ENCODE measurements at places on chromosomes 11 and 22.
A peak's percentile ranks its signal among the peaks of the same experiment; 100 is the strongest.

GRCh38 chr11:20031155-20032001 lies 128.9 kb downstream of the DBX1 start:
- DNase-seq, result no peak

- no peak for DNase-seq
Observed at GRCh38 chr22:43476751-43477725, 65.2 kb downstream of the MPPED1 start.

DNA sequence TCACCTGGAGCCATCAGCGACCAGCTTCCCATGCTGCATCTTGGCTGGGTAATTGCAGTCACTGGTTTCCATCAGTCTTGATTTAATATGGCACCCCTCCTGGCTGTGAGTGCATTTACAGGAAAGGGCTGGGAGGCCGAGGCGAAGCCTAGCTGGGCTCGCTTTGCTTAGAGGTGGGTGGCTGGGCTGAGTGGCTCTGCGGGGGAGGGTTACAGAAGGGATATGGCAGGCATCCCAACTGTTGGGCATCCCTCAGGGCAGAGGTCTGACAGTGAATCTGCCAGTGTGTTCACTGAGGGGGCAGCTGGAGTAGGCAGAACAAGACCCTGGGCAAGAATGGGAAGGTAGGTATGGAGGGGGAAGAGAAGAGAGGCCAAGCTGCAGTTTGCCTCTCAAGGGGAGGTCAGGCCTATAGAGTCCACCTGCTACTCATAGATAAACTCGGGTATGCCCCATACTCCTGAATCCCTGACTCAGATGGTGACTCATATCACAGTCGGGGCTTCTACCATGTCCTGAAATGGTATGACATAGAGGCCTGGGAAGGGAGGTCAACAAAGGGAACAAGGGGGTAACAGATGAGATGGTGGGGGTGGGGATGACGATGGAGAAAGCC lies 77.5 kb upstream of the PHOX2A start:
- no peak for DNase-seq

- peak; percentile 47 for DNase-seq
Observed at GRCh38 chr11:35485656-35486322, 39.6 kb downstream of the PAMR1 start.

GRCh38 chr11:69986440-69986787 lies 91.7 kb upstream of the ANO1 start:
- no peak for DNase-seq

DNA sequence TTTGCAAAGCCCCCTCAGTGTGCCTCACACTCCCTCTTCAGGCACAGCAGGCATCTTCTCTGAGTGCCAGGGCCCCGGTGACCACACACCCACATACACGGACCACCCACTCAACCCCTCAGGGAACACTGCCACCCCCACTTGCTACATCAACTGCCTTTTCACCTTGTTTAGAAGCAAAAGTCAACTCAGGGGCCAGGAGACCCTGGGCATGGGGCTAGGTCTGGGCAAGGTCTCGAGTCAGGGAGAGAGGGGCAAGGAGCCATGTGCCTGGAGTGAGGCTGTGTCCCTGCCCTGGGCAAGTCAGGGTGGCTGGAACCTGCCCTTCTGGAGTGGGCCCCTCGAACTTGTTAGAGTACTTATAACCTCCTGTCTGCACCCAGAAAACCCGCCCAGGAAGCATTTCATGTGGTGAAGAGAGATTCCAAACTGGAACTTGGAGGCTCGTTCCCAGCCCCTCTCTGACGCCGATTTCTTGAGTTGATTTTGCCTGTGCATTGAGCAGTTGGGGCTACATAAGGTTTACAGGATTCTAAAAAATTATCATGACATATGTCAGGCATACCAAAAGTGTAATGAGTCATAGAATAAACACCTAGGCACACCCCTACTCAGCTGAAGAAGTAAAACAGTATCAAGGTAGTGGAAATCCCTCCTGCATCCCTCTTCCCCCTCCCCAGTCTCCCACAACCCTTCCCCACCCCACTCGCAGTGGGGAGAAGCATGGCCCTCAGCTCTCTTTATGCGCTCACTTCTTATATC lies 74.3 kb downstream of the MYEOV start:
- no peak for DNase-seq

GRCh38 chr11:58503361-58503856 lies 4.5 kb downstream of the OR5B21 start:
- no peak for DNase-seq

GRCh38 chr11:126718276-126718675 lies 282.3 kb downstream of the KIRREL3 start:
- DNase-seq, result no peak

DNA sequence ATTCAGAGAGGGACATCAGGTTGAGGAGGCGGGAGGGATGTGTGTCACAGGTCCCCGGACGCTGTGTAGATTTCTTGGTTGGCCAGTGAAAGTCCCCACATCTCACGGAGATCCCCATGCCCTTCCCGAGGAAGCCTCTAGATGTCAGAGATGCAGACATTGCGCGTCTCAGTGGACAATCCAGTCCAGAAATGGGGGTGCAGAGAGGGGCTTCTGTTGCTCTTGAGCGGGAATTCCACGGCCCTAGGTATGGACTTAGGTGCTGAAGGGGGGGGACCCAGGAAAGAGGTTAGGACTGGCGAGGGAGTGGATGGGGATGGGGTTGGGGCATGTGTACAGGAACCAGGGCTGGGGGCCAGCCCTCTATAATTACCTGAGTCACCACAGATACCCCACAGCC lies 7.0 kb downstream of the THY1 start:
- DNase-seq, result no peak

DNA sequence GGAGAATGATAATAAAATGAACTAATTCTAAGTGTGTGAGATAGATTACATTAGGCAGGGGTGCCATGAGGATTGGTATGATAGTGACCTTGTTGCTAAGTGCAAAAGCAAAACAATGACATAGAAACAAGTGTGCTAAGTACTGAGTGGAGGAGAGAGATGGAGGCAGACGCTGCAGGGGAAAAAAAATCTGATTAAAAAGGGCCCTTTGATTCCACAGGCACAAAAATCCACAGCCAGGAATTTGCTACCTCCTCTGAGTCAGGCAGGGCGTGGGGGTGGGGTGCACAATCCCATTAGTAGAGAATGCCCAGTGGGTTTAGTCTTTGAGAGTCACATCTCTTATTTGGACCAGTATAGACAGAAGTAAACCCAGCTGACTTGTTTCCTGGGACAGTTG lies at the start of gene CNTF:
CNTF (plus strand) TSS at position 322 of the 400 bp plus-strand sequence. CDS start 88 bp downstream, outside the sequence.
- no peak for DNase-seq

DNA sequence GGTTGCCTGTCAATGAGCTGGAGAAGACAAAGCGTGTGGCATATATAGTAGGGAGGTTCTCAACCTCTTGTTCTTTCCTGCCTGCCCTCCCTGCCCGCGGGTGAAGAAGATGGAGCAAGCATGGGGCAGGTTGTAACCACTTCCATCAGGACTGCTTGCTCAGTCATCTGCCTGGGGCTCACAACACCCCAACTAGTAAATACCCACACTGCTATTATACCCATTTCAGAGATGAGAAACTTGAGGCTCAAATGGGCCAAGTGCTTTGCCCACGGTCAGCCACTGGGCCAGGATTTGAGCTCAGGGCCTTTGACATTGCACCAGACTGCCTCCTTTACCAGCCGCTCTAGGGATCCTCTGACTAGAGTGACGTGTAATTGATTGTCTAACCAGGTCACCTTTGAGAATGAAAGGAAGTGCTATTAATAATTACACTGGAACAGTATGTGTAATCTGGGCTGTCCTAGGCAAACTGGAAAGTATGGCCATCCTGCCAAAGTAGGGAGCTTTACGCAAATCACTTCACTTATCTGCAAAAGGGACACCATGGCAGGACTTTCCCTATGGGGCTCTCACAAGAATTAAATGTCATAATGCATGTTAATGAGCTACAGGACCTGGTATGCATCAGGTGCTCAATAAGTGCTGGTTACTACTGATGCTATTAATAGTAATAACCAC lies 2.8 kb upstream of the CDC42EP1 start:
- DNase-seq, result no peak

GRCh38 chr11:33819278-33820035 lies 45.1 kb upstream of the FBXO3 start:
- no peak for DNase-seq

GRCh38 chr11:22627421-22627820 lies 1.8 kb upstream of the FANCF start:
- no peak for DNase-seq

- DNase-seq, result no peak
Observed at GRCh38 chr11:15941206-15941770, 415.1 kb downstream of the SOX6 start.

GRCh38 chr22:39142088-39142680 lies 10.3 kb downstream of the CBX7 start:
- no peak for DNase-seq

DNA sequence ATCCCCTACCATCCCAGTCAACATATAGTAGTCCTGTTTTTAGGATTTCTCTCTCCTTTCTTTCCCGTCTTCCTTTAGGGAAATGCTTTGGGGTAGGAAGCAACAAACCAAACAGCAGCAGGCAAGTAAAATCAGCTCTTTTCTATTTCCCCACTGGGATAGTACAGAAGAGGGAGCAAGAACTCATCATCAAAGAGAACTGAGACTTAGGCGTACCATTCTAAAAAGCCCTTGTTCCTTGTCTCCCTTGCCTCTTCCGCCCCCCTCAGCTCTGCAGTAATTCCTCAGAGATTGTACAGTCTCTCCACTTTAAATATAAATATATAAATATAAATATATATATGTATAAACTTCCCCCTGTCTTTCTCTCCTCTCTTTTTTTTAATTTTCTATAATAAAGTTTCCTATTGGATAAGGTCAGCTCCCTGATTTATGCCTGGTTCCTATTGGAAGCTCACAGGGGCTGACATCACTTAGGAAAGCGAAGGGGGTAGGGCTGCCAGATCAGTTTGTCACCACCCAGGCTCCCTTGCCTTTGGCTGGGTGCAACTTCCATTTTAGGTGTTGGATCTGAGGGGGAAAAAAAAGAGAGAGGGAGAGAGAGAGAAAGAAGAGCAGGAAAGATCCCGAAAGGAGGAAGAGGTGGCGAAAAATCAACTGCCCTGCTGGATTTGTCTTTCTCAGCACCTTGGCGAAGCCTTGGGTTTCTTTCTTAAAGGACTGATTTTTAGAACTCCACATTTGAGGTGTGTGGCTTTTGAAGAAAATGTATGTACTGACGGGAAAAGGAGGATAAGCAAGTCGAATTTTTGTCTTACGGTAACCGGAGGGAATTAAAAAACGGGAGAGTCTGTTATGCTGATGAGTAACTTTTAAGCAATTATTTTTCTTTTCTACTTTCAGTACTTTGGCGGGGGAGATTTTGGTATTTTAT lies at the start of gene CTNND1:
CTNND1 (plus strand) TSS at position 502 of the 934 bp plus-strand sequence. CDS start 29,677 bp downstream, outside the sequence.
- DNase-seq, result no peak

DNA sequence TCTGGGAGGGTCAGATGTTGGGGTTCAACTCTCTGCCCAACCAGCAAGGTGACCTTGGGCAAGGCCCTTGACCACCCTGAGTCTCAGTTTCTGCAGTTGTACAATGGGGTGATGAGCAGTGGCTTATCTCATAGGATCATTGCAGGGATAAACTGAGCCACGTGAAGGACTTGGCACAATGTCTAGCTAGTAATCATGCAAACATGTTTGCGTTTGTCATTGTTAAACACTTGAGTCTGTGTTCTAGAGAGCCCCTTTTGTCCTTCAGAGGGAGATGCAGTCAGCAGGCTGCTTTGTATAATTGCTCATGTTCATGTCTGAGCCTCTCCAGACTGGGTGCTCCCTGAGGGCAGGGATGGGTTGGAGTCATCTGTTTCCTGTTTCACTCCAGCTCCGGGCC lies 15.8 kb downstream of the CD82 start:
- no peak for DNase-seq

DNA sequence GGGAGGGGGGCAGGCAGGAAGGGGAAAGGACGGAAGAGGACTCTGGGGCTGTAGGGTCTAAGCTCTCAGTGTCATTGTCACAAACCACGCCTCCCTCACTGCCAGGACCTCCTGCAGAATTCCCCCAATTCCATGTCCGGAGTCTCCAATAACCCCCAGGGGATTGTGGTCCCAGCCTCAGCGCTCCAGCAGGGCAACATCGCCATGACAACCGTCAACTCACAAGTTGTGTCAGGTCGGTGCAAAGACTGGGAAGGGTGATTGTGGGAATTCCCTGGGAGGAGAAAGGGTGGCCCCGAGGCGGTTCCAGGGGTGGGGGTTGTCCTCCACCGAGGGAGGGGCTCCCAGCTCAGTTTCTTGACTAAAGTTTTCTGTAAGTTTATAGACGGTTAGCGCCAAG lies 86.0 kb downstream of the FEZ1 start:
- no peak for DNase-seq

GRCh38 chr11:78060533-78060932 lies 3.1 kb upstream of the THRSP start:
- no peak for DNase-seq

GRCh38 chr11:7936615-7937014 lies 4.9 kb downstream of the OR10A3 start:
- no peak for DNase-seq

DNA sequence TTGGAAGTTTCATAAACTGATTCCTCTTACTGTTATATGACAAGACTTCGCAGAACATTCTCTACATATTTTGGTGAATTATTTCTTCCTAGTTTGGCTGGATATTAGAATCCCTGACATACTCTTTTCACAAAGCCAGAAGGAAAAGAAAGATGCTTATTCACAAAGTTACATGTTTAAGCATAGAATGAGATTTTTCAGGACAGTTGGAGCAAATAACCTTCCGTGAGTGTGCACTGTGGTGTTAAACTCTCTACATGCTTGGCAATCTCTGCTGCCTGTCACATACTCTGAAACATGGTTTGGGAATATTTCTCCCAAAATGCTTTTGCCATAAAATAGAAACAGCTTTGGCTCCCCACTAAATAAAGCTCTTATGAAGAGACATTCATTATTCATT lies 230.0 kb upstream of the MTNR1B start:
- DNase-seq, result no peak
